ENCODE measurements at places on chromosomes 7 and 10.

GRCh38 chr10:3002304-3002703 lies 65.0 kb upstream of the PFKP start:
- DNase-seq, result no peak

DNA sequence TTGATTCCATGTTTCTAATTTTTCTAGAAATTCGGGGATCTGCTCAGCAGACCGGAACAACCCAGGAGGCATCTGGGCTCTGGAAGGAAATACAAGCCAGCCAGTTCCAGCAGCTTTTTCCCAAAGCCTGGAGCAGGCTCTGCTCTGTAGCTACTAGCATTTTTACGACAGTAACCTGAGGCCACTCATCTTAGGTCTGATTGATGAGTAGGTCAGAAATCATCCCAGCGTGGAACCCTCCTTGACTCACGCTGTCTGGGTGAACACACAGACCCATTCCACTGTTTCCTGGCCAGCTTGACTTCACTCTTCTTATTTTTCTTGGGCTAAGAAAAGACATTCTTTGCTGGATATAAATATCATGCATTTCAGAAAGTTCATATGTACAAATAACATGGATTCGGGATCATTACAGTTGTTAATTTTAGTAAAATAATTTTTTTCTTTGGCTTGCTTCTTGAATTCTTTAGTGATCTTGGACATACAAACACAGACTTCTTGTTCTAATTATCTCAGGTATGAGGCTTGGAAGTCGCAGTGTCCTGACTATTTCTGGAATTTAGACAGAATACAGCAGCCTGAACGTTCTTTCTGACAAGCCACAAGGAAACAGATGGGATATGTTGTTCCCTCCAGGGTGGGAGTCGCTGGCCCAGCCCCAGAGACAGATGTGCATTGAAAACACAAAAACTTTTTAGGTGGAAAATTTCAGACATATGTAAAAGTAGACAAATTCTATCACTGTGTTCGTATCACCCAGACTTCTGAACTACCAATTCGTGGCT lies 54.6 kb upstream of the PITRM1 start:
- DNase-seq, result peak; percentile 86

GRCh38 chr7:79420464-79420863 lies 33.0 kb downstream of the MAGI2 start:
- DNase-seq, result peak; percentile 94

GRCh38 chr10:21814866-21815265 lies 188.7 kb downstream of the DNAJC1 start:
- DNase-seq, result no peak

DNA sequence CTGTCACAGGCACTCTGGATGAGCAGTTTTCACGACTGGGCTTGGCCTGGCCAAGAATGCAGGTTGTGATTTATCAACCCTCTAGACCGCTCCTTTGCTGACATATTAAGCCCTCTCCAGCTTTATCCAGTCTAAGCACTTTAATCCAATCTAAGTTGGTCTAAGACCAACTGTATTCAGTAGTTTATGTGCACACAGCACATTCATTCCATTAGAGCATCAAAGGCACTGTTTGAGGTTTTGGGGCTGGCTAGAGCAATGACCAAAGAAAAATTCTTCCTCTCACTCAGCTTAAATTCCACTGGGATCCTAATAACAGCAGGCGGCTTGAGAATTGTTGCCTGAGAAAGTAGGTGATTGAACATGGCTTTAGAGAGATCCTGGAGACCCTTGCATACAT lies 176.0 kb upstream of the INSYN2A start:
- DNase-seq, result no peak

DNA sequence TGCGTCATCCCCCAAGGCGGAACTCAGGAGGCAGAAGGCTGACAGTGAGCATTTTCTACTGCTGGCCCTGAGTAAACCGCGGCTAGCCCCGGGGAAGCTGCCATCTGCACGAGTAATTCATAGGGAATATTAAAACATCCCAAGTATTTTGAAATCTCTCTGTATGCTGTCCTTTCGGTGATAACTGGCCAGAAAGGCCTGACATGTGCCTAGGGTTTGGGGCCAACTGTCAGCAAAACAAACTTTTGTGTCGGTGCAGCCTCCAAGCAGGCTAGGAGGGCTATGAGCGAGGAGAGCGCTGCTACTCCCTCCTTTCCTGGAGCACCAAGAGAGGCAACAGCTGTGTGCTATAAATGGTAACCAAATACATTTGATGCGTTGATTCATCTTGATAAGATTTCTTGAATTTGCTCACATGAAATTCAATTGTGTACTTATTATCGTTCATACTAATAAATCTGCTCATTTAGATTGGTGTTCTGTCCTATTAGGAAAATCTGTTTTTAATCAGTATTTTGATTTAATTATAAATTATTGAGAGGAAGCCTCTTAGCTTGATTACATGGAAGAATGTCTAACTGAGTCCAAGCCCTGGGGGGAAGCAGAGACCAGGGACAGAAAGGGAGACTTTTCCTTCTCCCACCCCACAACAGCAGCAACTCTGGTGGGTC lies 124.4 kb upstream of the NPS start:
- DNase-seq, result peak; percentile 32

- no peak for DNase-seq
These were observed 510.6 kb upstream of the CNTNAP2 start for GRCh38 chr7:145605963-145606362.

GRCh38 chr7:6565655-6566054 lies 11.6 kb upstream of the ZDHHC4 start:
- DNase-seq, result no peak

DNA sequence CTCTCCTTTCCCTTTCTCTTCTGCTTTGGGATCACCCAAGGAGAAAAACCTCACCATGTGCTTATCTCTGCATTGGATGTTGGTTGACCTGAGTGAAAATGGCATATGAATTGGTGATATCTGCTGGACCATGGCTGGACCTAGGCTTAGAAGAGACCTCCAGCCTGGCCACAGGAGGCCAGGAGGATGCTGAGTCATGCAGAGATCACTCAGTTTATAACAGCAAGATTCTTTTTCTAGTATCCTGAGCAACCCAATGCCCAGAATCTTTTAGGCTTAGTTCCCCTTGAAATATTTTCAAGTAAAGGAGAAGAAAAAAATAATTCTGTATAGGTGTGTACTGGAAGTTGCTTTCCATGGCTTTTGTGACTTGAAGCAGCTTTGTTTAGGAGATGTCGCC lies 236.3 kb downstream of the KLF6 start:
- peak; percentile 48 for DNase-seq

DNA sequence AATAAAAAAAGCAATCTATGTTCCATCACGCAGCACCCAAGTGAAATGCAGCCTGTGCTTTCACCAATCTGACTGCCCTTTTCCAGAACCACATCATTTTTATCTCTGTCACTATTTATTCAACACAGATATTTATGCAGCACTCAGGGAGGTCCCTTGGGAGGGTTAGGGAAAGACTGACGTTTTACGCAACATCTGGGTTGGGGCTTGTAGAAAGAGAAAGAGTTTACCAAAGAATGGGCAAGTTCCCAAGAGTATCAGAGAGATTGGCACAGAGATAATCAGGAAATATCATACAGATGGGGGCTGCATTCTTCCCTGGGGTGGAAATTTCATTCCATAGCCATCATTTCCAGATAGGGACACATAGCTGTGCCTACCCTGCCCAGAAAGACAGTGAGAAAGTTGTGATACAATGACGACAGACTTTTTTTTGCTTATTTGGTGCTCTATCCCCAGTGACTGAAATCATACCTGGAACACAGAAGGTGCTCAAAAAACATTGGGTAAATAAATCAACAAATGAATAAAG lies 474.2 kb downstream of the CALN1 start:
- no peak for DNase-seq

DNA sequence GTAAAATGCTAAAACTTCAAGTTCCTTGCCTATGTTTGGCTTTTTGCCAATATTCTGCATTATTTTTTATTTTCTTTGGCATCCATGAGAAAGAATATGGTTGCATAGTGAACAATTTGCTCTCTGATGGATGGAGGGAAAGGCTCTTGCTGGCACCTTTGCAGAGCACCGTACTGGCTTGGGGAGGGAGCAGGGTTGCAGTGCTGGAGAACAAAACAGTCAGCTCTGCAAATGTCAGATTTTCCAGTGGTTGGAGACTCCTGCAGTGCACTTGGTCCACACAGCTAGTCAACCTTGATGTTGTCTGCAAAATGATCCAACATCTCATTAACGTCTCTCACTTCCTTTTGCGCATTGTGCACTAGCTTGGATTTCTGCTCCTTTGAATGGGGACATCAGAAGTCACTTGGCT lies 100.8 kb downstream of the ANLN start:
- DNase-seq, result no peak

GRCh38 chr10:80878330-80878729 lies 340.6 kb downstream of the SH2D4B start:
- no peak for DNase-seq

GRCh38 chr10:78947226-78947625 lies 121.5 kb upstream of the ZMIZ1 start:
- DNase-seq, result no peak

- no peak for DNase-seq
These were observed 28.0 kb downstream of the VPS26A start for GRCh38 chr10:69151984-69152383.

- DNase-seq, result no peak
These were observed 30.9 kb downstream of the GRID2IP start for GRCh38 chr7:6520163-6520981.

GRCh38 chr10:23525406-23525805 lies 86.5 kb downstream of the OTUD1 start:
- peak; percentile 22 for DNase-seq

- no peak for DNase-seq
These were observed 137.2 kb downstream of the PHTF2 start for GRCh38 chr7:77935652-77936348.

GRCh38 chr7:17005271-17005670 lies 123.5 kb upstream of the AGR3 start:
- no peak for DNase-seq

- peak; percentile 99 for DNase-seq
These were observed 6.4 kb downstream of the MAFK start for GRCh38 chr7:1536743-1537534.

- DNase-seq, result no peak
These were observed 4.4 kb upstream of the MNX1 start for GRCh38 chr7:157014635-157015555.

GRCh38 chr10:24119896-24120295 lies 89.0 kb upstream of the KIAA1217 start:
- DNase-seq, result no peak

- DNase-seq, result no peak
These were observed 157.3 kb upstream of the PPP2R2D start for GRCh38 chr10:131743190-131744151.

GRCh38 chr10:132382231-132382922 lies 14.6 kb upstream of the PWWP2B start:
- DNase-seq, result peak; percentile 54

- DNase-seq, result no peak
These were observed 127.9 kb downstream of the MLLT10 start for GRCh38 chr10:21661935-21662334.

DNA sequence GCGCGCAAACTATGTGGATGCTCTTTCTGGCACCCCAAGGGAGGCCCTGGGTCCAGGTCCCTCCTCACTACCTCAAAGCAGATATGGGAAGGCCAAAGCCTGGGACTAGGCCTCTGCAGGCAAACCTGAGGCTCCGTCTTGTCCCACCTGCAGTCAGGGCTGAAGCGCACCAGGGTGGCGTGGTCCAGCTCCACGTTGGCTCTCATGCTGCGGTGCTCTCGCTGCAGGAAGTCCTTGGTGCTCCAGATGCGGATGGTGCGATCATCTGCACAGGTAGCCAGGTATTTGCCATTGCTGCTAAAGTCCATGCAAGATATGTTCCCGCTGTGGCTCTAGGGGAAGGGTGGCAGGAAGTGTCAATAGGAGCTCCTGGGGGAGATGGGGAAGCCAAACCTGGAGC lies 4.6 kb downstream of the TBL2 start:
- DNase-seq, result no peak

DNA sequence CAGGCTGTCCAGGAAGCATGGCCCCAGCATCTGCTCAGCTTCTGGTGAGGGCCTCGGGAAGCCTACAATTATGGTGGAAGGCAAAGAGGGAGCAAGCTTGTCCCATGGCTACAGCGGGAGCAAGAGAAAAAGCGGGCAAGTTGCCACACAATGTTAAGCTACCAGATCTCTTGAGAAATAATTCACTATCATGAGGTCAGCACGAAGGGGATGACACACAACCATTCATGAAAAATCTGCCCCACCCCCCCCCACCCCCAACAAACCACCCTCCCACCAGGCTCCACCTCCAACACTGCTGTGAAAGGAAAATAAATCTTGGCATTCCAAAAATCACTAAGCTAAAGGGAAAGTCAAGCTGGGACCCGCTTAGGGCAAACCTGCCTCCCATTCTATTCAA lies 545.8 kb upstream of the NRP1 start:
- no peak for DNase-seq

DNA sequence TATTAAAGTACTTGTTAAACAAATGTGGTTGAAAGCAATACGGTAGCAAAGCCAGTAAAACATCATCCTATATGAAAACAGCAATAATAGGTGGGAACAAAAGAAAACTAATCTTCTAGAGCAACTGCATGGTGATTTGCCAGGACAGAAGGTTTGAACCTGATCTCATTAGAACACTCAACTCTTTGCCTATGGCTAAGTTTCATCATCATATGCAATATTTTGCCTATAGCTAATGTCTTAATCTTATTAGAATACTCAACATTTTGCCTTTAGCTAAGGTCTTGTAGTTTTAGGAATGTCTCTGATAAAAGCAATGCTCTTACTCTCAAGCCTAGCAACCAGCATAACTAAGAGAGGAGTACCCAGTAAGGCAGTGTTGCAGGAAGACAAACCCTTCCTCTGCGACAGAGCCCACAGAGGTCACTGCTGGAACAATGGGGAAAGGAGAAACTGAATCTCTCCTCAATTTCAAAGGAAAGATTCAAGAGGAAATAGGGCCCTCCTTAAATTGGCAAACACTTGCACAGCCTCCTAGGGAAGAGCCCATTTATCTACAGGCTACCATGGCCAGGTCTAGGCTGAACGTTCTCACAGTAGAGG lies 38.3 kb downstream of the CADPS2 start:
- no peak for DNase-seq

GRCh38 chr10:126686268-126686667 lies 15.8 kb upstream of the C10orf90 start:
- no peak for DNase-seq

DNA sequence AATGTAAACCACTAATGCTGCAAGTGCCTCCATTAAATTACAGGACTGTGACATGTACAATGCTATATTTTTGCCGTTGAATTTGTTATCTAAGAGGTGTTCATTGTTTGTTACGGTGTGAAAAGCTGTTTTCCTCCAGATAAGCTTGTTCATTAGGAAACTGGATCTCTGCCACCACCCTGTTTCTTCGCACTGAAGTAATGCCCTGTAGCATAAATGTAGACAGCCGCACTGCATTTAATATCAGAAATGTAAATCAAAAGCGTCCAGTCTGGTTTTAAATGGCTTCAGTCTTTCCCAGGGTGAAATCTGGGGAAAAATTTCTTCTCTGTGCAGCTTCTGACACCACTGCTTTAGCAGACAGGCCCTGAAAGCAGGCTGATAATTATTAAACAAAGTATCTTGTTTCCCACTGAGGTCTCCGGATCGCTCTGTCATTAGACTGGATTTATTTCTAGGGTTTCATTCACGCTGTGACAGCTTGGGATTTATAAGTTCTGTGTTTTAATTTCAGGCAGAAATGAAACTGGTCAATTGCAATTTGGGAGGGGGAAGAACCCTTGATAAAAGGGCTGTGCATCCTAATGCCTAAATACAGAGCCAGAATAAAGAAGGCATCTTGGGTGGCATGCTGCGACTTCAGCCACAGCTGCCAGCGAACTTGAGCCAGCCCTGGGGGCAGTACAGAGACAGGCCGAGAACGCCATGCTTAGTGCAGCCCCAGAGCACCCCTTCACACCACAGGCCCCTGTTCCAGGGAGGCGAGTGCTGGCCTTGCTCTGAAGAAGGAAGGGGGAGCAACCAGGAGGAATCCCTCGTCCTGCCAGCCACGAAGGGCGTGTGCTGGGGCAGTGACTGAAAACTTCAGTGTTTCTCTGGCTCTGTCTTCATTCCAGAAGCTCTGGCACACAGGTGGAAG lies 547.7 kb upstream of the GALNT17 start:
- DNase-seq, result no peak
